ENCODE measurements at places on chromosomes 16 and 17. TPM values are rescaled to one million over a fixed set of nuclear protein-coding genes. Genes with fewer than 3 reads are reported as not detected.

Gene FOXL1
- total RNA-seq, result 25.6 TPM

Gene OR4D1
- not detected for total RNA-seq

Gene SLC47A1
- 3.7 TPM for total RNA-seq

Gene OR3A3
- total RNA-seq, result not detected

Gene HOXB2
- 51.0 TPM for total RNA-seq

Gene PPY
- total RNA-seq, result not detected

Gene SRCIN1
- 0.25 TPM for total RNA-seq

Gene MYH1
- not detected for total RNA-seq

Gene MYH2
- total RNA-seq, result not detected

Gene TIMP2
- 364 TPM for total RNA-seq

Gene TPSB2
- not detected for total RNA-seq

Gene NGFR
- 0.13 TPM for total RNA-seq

Gene TNFRSF17
- total RNA-seq, result not detected

Gene CACNA1G
- total RNA-seq, result 0.38 TPM

Gene LHX1
- total RNA-seq, result 31.1 TPM

Gene NTN1
- 0.89 TPM for total RNA-seq

Gene CACNG4
- total RNA-seq, result not detected

Gene ZNF200
- total RNA-seq, result 4.9 TPM

Gene TEKT1
- not detected for total RNA-seq

Gene AURKB
- total RNA-seq, result 163 TPM

Gene NLRC3
- total RNA-seq, result not detected

Gene SKAP1
- 0.33 TPM for total RNA-seq

Gene TMEM235
- total RNA-seq, result not detected

Gene SULT1A2
- 0.25 TPM for total RNA-seq

Gene CDH5
- not detected for total RNA-seq

Gene ERAL1
- total RNA-seq, result 71.6 TPM

Gene NMRAL1
- total RNA-seq, result 55.3 TPM
